ENCODE measurements at places on chromosomes 11 and 22.

DNA sequence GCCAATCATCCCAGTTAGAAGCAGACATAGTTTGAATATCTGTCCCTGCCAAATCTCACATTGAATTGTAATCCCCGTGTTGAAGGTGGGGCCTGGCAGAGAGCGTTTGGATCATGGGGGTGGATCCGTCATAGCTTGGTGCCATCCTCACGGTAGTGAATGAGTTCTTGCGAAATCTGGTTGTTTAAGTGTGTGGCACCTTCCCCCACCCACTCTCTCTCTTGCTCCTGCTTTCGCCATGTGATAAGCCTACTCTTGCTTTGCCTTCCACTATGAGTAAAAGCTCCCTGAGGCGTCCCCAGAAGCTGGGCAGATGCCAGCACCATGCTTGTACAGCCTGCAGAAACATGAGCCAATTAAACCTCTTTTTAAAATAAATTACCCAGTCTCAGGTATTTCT, 5.0 kb upstream of the CCDC81 start:
- no peak for DNase-seq

DNA sequence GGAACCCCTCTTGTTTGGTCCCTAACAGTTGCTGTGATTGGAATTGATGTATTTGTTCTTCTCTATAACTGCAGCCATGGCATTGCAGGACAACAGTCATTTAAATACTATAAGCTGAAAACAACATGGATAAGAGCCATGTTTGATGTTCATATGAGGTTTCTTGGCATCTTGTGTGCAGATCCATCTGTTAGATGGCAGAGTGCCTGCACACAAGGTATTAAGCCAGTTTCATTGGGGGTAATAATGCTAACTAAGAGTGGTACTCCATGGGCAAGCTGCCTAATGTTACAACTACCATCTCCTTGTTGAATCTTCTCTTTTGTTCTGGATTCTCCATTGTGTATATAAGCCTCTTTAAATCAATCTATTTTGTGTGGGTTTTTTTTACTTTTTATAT, 206.0 kb upstream of the CHORDC1 start:
- no peak for DNase-seq

GRCh38 chr11:108887436-108888238, 222.8 kb downstream of the DDX10 start:
- DNase-seq = no peak

DNA sequence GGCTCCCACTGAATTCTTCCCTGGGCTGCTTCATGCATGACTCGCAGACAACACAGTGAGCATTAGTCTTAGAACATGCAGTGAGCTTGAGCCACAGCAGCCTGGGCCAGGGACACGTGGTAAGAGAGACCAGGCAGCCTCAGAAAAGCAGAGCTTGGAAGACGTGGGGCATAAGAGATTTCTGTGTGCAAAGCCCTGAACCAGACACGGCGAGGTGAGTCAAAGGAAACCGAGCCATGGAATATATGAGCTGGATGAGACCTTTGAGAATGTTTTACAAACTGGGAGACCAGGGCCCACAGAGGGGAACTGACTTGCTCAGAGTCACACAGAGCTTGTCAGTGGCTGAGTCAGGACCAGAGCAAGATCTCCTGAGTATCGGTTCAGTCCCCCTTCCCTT, 8.5 kb upstream of the FXYD6 start:
- DNase-seq = no peak

- no peak for DNase-seq
Observed at GRCh38 chr11:118415062-118415738, 13.8 kb downstream of the ATP5MG start.

- no peak for DNase-seq
Observed at GRCh38 chr11:25441421-25441820, 890.5 kb upstream of the ANO3 start.

DNA sequence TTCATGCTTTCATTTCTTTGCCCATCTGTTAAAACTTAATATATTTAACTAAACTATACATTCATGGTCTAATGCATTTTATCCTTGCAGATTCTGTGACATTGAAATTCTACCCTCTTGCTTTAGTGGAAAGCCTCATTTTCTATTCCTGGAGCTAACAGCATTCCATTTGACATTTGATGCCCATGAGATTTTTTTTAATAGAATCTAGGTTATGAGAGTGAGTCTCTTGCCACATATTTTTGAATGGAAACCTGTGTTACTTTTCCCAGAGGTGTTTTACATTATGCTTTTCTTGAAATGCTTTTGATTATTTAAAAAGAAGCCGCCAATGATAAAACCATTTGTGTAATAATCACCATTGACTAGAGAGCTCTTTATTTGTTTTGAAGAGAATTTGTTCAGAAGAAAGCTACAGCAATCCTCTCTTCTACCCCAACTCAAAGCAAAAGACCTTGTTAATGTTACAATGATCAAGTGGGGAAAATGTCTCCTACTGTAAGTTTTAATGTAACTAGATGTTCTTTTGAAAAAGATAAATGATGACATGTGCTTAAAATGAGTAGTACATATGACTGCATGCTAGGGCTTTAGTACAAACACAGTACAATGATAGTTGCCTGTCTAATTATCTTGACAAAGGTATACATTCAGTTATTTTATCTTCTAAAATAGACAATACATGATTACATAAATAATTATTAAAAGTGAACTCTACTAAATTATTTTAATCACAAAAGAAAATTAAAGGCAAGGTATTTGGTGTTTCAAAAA, 67.3 kb downstream of the GAS2 start:
- DNase-seq = no peak

- DNase-seq = no peak
Observed at GRCh38 chr11:71124127-71124526, 128.2 kb downstream of the SHANK2 start.

- no peak for DNase-seq
Observed at GRCh38 chr11:75421035-75421602, 11.9 kb downstream of the KLHL35 start.

Data from kidney glomerular epithelial cell (primary cell).